ENCODE measurements at places on chromosomes 5 and 9.

DNA sequence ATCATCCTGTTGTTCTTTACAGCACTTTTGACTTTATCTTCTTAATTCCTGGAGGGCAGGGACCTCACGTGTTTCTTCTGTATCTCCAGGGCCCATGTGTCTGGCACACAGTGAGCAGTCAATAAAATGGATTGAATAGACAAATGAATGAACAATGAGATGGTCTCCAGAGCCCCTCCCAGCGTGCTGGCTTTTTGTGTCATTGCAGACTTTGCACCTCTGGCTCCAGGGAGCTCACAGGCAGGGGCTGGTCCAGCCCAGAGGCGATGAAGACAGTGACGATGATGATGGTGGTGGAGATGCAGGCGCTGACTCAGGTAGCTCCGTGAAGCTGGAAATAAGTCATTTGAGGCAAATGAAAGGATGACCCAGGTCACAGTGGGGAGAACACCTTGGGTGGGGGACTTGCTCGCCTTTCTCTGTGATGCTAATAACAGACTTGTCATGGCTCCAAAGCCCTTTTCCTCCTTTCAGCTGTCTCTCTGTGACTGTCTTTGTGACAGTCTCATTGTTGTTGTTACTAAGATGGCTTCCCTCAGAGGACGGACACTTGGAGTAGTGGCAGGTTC, 30.4 kb upstream of the FABP6 start:
- peak; percentile 12 for DNase-seq

GRCh38 chr5:29561564-29561963, 1631.9 kb upstream of the CDH6 start:
- DNase-seq, result no peak

GRCh38 chr9:114382699-114383520, 4.9 kb downstream of the AKNA start:
- DNase-seq, result no peak

GRCh38 chr5:5676218-5676617, 253.7 kb downstream of the ICE1 start:
- DNase-seq, result no peak

- DNase-seq, result no peak
These were observed 135.4 kb downstream of the UGCG start for GRCh38 chr9:112032009-112032408.

DNA sequence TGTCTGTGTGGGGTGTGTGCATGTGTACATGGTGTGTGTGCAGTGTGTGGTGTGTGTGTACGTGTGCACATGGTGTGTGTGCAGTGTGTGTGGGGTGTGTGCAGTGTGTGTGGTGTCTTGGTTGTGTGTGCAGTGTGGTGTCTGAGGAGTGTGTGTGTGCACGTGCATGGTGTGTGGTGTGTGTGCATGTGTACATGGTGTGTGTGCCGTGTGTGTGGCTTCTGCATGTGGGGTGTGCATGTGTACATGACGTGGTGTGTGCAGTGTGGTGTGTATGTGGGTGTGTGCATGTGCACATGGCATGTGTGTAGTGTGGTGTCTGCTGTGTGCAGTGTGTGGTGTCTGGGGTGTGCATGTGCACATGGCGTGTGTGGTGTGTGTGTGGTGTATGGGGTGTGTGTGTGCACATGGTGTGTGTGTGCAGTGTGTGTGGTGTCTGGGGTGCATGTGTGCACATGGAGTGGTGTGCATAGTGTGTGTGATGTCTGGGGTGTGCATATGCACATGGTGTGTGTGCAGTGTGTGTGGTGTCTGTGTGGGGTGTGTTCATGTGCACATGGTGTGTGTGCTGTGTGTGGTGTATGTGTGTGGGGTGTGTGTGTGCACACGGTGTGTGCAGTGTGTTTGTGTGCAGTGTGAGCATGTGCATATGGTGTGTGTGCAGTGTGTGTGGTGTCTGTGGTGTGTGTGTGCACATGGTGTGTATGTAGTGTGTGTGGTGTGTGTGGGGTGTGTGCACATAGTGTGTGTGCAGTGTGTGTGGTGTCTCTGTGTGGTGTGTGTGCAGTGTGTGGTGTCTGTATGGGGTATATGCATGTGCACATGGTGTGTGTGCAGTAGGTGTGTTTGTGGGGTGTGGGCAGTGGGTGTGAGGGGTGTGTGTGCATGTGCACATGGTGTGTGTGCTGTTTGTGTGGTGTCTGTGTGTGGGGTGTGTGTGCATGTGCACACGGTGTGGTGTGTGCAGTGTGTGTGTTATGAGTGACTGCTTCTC, 40.6 kb upstream of the ZNG1F start:
- DNase-seq, result no peak

DNA sequence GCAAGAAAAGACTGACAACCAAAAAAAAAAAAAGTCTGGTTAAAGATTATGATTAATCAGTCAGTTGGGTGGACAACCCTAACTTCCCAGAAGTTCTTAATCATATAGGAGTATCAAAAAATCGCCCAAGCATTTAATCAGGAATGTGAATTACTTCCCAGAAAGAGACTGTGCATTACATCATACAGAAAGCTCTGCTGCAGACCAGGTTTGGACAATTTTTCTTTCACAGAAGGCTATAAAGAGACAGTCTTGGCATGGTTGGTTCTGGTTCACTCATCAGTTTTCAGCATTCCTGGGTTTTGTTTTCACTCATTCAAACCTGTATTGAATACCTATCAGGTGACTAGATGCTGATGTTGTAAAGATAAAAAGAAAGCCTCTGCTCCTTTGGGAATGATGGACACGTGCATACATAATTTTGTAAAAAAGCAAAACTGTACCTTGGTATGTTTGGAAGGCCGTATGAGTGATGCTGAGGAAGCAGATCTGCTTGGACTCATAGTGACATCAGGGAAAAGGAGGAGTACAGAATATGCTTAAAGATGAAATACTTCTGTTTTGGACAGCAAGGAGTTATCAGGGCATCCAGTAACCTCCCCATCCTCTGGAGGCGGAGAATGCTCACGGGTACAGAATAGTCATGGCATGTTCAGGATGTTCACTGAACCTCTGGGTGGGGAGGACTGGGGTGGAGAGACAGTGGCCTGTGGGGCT, 178.4 kb downstream of the GNA14 start:
- DNase-seq, result no peak

DNA sequence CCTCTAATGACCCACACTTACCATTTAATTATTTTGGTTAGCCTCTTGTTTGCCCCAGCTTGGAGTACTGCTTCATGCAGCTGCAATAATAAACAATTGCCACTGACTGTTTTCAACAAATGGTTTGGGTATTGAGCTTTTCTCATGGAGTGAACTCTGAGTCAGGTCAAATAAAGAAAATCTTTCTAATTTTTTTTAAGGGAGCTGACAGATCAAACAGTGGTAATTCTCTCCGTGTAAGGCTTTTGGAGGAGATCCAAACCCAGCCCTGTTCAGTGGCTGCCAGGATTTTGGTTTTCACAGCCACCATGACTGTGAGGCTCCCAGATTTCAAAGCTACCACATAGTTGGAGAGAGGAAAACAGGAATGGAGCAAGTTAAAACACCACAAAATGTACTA, 110.7 kb upstream of the EFNA5 start:
- no peak for DNase-seq

DNA sequence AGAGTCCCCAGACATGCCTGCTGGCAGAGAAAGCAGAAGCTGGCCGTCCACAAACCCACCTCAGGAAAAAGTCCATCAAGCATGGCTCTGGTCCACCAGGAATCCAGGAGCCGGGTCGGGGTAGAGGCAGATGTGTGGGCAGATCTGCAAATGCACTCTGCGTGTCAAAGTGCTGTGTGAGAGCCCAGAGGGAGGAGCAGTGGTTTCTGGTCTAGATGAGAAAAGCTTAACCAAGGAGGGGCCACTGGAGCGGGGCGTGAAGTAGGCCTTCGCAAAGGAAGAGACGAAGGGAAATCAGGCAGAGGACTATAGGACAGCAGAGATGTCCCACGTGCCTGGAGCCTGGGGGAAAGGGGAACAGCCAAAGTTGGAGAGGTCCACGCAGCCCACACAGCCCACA, 40.0 kb downstream of the TTLL11 start:
- no peak for DNase-seq

DNA sequence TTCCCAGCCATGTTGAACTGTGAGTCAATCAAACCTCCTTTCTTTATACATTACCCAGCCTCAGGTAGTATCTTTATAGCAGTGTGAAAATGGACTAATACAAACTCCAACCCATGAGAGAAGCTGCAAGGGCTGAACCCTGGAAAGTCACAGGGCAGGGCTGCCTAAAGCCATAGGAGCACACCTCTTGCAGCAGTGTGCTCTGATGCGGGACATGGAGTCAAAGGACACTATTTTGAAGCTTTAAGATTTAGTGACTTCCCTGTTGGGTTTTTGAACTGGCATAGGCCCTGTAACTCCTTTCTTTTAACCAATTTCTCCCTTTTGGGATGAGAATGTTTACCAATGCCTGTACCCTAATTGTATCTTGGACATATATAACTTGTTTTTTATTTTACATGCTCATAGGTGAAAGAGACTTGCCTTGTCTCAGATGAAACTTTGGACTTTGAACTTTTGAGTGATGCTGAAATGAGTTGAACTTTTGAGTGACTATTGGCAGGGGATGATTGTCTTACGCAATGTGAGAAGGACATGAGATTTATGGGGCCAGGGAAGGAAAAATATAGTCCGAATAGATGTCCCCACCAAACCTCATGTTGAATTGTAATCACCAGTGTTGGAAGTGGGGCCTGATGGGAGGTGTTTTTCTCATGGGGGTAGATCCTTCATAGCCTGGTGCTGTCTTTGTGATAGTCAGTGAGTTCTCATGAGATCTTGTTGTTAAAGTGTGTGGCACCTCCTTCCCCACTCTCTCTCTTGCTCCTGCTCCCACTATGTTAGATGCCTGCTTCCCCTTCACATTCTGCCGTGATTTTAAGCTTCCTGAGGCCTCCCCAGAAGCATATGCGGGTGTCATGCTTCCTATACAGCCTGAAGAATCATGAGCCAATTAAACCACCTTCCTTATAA, 159.5 kb upstream of the SPEF2 start:
- DNase-seq, result no peak

DNA sequence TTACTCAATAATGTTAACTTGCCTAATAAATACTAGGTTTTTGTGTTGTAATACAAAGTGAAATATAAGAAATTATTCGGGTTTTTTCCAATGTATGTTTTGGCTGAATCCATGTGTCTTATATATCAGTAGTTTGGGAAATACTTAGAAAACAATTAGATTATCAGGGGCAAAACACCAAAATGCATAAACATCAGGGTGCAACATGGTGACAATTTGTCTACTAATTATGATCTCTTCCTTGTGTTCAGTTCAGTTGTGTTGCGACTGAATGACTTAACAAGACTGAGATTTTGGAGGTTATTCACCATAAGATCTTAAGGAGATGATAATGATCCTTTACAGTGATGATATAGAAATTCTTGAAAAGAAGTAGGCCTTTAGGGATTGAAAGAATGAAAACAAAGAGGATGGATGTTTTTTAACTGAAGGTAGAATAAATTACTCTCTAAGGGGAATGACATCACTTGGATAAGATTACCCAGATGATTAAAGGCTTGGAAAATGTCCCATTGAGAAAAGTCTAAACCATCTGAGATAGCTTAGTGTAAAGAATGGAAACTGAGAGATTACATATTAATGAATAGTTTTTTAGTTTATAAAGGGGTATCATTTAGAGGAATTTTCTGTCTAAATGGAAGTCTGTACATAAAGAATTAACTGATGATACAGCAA, 415.8 kb downstream of the SPATA31D1 start:
- no peak for DNase-seq

DNA sequence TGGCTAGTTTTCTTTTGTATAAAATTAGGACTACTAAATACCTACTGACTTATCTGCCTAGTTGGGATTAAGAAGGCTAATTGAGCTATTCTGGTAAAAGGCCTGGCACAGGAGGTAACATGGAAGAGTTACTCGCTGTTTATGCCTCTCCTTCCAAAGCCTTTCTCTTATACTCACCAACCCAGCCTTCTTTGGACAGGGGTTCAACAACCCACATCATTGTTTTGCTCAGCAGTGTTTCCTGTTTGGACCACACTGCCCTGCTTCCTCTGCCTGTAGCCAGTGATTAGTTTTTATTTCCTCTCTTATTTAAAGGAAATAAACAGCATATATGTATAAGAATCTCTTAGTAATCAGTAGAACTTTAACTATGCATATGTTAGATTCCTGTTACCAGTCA, 85.1 kb upstream of the TLX3 start:
- no peak for DNase-seq

- DNase-seq, result no peak
These were observed 127.9 kb upstream of the TARS1 start for GRCh38 chr5:33312571-33313549.

- DNase-seq, result no peak
These were observed 58.3 kb downstream of the MTX3 start for GRCh38 chr5:79932510-79933504.

- DNase-seq, result no peak
These were observed 115.4 kb downstream of the ST8SIA4 start for GRCh38 chr5:100787648-100788047.

GRCh38 chr5:95801532-95801931, 21.0 kb downstream of the GLRX start:
- DNase-seq, result no peak

DNA sequence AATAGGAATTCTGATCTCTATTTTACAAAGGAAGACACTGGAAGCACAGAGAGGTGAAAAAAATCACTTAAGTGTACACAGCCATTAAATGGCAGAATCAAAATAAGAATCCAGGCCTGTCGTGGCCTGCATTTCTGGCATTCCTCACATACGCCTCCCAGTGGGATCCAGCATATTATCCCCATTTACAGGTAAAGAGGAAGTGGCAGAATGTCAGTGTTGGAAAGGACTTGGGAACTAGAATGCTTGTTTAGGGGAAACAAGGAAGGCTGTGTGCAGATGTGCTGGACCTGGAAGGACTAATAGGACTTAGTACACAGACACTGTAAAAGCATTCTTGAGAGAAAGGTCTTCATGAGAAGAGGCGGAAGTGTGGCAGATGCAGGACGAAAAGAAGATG, 241.8 kb downstream of the TRIM32 start:
- no peak for DNase-seq

- no peak for DNase-seq
These were observed 364.6 kb downstream of the BRINP1 start for GRCh38 chr9:119004618-119004990.

- DNase-seq, result no peak
These were observed 52.4 kb downstream of the MELK start for GRCh38 chr9:36625006-36625615.

DNA sequence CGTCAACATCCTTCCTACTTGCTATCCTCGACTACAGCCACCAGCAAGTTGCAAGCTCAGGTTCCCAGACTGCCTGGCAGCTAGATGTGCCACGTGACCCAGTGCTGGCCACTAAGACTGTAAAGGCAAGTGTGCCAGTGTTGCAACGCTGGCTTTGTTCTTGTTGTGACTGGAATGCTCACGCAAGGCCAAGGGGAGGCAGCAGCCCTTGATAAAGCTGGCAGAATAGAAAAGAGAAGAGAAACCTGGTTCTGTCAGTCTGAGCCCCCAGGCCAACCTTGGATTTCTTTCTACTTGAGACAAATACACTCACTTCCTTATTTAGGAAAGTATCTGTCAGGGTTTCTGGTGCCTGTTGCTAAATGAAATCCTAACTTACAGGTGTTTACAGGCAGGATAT, 113.0 kb downstream of the KLHL3 start:
- DNase-seq, result no peak

- DNase-seq, result no peak
These were observed 11.1 kb downstream of the ARSB start for GRCh38 chr5:78974011-78974410.

Data from endothelial cell (in vitro differentiated cells).